Stimulated activated CD4-positive, alpha-beta T cell treated with anti-CD3 and anti-CD28 coated beads, Interleukin-12 subunit alpha, Interleukin-12 subunit beta, amount 100 ng/mL, for 4 hours (primary cell): ENCODE measurements at places on chromosomes 16 and 17.
A peak's percentile ranks its signal among the peaks of the same experiment; 100 is the strongest.

- DNase-seq = no peak
Observed at GRCh38 chr17:69269131-69269998, 40.7 kb upstream of the ABCA10 start.

DNA sequence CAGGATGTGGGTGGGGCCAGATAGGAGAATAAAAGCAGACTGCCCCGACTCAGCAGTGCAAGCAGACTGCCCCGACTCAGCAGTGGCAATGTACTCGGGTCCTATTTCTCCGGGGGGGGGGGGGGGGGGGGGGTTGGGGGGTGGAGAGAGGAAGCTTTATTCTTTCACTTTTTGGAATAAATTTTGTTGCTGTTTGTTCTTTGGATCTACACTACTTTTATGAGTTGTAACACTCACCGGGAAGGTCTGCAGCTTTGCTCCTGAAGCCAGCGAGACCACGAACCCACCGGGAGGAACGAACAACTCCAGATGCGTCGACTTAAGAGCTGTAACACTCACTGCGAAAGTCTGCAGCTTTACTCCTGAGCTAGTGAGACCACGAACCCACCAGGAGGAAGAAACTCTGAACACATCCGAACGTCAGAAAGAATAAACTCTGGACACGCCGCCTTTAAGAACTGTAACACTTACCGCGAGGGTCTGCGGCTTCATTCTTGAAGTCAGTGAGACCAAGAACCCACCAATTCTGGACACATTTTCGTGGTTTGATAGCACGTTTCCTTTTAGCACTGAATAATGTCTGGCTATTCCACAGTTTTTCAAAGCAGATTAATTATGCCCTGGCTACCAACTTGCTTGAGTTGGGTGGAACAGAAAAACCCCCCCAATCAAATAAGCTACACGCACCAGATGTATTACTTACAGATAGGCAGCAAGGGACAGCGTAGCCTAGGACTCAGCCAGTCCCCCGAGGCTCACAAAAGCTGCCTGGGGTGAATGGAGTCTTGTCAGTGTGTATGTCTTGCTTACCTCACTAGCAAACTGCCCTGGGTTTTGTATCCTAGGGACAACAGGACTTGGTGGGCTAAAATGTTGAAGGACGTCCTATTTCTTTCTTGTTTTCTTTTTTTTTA, 11.9 kb downstream of the FZD2 start:
- no peak for DNase-seq

- no peak for DNase-seq
Observed at GRCh38 chr16:62711797-62712196, 675.6 kb upstream of the CDH8 start.

- DNase-seq = no peak
Observed at GRCh38 chr17:70168044-70168976, 1.0 kb upstream of the KCNJ2 start.

DNA sequence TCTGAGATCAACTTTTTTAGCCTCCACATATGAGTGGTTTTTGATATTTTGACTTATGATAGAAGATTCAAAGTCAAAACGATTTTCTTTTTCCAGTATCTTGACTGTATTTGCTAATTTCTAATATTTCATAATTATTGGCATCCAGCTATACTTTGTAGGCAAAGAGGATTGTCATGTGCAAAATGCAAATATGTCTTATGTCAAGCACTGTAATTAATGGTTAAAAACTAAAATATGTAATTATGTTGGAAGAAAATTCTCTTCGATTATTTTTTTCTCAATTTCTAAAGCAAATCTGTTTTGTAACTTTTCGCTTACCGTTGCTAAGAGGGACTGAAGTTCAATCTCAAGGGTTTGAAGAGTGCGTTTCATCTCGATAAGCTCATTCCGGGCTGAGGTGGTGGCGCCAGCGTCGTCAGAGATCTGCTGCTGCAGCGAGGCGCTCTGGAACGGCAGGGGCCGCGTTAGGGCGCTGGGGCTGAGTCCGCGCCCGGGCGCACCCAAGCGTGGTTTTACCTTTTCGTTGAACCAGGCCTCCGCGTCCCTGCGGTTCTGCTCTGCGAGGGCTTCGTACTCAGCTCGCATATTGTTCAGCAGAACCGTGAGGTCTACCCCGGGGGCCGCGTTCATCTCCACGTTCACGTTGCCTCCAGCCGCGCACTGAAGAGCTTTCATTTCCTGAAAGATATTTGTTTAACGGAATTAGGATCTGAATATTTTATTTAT, 3.0 kb downstream of the KRT27 start:
- DNase-seq = peak; percentile 6

DNA sequence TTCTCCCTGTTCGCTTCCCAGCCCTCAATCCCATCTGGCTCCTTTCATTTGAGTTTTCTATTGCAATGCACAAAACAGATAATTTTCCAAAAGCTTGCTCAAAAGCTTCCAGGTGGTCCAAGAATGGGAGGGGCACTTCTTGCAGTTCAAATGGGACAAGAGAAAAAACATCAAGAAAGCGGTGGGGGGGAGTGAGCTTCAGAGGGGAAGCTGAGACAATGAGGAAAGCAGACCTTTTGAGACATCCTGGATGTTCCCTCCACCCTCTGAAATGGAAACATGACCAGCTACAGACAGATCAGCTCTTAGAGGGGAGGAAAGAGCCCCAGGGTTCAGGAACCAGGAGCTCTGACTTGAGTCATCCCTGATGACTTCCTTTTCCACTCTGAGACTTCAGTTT, 368.2 kb downstream of the SLC39A11 start:
- DNase-seq = no peak
